Cardiac ventricle fibroblast (primary cell): ENCODE measurements at places on chromosomes 11 and 22. TPM values are rescaled to one million over a fixed set of nuclear protein-coding genes. Genes with fewer than 3 reads are reported as not detected.

LAYN gene
- 3.9 and 4.1 TPM in 2 replicates for total RNA-seq

CEP126 gene
- 4.1 and 4.2 TPM in 2 replicates for total RNA-seq

IL18 gene
- 0.24 and 0.37 TPM in 2 replicates for total RNA-seq

ELMOD1 gene
- total RNA-seq = 0.31 TPM in 1 of 2 replicates, not detected in the other

OVCH2 gene
- not detected in 2 replicates for total RNA-seq

OR5A1 gene
- total RNA-seq = not detected in 2 replicates

OR4D11 gene
- not detected in 2 replicates for total RNA-seq

CHST1 gene
- total RNA-seq = 74.1 and 83.0 TPM in 2 replicates

SPI1 gene
- total RNA-seq = not detected in 2 replicates

PACS1 gene
- 45.5 and 51.7 TPM in 2 replicates for total RNA-seq

PRODH gene
- total RNA-seq = not detected in 2 replicates

OR5P2 gene
- total RNA-seq = not detected in 2 replicates

FAM118B gene
- 12.3 and 14.7 TPM in 2 replicates for total RNA-seq

ARAP1 gene
- 121 and 136 TPM in 2 replicates for total RNA-seq

PAMR1 gene
- 209 and 223 TPM in 2 replicates for total RNA-seq

H19 gene
- 1,186 and 1,727 TPM in 2 replicates for total RNA-seq

VSIG10L2 gene
- total RNA-seq = not detected in 2 replicates

SCN4B gene
- total RNA-seq = 0.19 and 0.44 TPM in 2 replicates

KRTAP5-1 gene
- total RNA-seq = not detected in 2 replicates

KLHL35 gene
- total RNA-seq = 4.5 and 8.3 TPM in 2 replicates

HMBS gene
- total RNA-seq = 9.6 and 13.2 TPM in 2 replicates

MISFA gene
- not detected in 2 replicates for total RNA-seq

SYCE3 gene
- total RNA-seq = 3.5 TPM in 1 of 2 replicates, not detected in the other

LPXN gene
- 2.9 and 3.3 TPM in 2 replicates for total RNA-seq

GAL gene
- total RNA-seq = 0.25 and 1.5 TPM in 2 replicates

P2RX3 gene
- total RNA-seq = not detected in 2 replicates

OR51F2 gene
- not detected in 2 replicates for total RNA-seq

IGSF9B gene
- 0.75 and 2.8 TPM in 2 replicates for total RNA-seq

KRTAP5-9 gene
- 0.54 TPM in 1 of 2 replicates, not detected in the other for total RNA-seq

SLC25A18 gene
- 0.12 TPM in 1 of 2 replicates, not detected in the other for total RNA-seq

LMO1 gene
- total RNA-seq = not detected in 2 replicates

NFAM1 gene
- total RNA-seq = 0.05 and 0.06 TPM in 2 replicates

SOX6 gene
- 1.3 and 2.2 TPM in 2 replicates for total RNA-seq

SF3A1 gene
- total RNA-seq = 47.0 and 70.0 TPM in 2 replicates

ARHGAP42 gene
- total RNA-seq = 5.9 and 7.7 TPM in 2 replicates

OR10D3 gene
- total RNA-seq = not detected in 2 replicates

WNT11 gene
- total RNA-seq = 1.4 and 1.7 TPM in 2 replicates

SSTR3 gene
- not detected in 2 replicates for total RNA-seq

CABP4 gene
- total RNA-seq = not detected in 2 replicates

OR5T3 gene
- not detected in 2 replicates for total RNA-seq

HIKESHI gene
- 35.4 and 46.5 TPM in 2 replicates for total RNA-seq

IRAG1 gene
- 1.2 and 1.4 TPM in 2 replicates for total RNA-seq

MS4A2 gene
- not detected in 2 replicates for total RNA-seq

NTM gene
- total RNA-seq = 1.1 and 3.9 TPM in 2 replicates
